ENCODE measurements at places on chromosomes 13 and 19. TPM values are rescaled to one million over a fixed set of nuclear protein-coding genes. Genes with fewer than 3 reads are reported as not detected.

The COL4A2 gene
- total RNA-seq: 493 TPM

The ACP5 gene
- under 0.01 TPM for total RNA-seq

The CEBPA gene
- 0.19 TPM for total RNA-seq

The ZNF264 gene
- total RNA-seq: 24.5 TPM

The ZNF98 gene
- not detected for total RNA-seq

The MAB21L1 gene
- 0.10 TPM for total RNA-seq

The CC2D1A gene
- 21.2 TPM for total RNA-seq

The DGKH gene
- total RNA-seq: 20.9 TPM

The C13orf42 gene
- not detected for total RNA-seq

The LILRA6 gene
- not detected for total RNA-seq

The MRPL54 gene
- 50.1 TPM for total RNA-seq

The CTXN1 gene
- 10.1 TPM for total RNA-seq

The ZNF565 gene
- 4.7 TPM for total RNA-seq

The NANOS3 gene
- total RNA-seq: 0.33 TPM

The MLLT1 gene
- total RNA-seq: 15.2 TPM
